Trophoblast cell (in vitro differentiated cells and primary cell): ENCODE measurements at places on chromosomes 4 and X.
A peak's percentile ranks its signal among the peaks of the same experiment; 100 is the strongest.

- DNase-seq = no peak
These were observed 171.1 kb downstream of the PALLD start for GRCh38 chr4:168667921-168668320.

GRCh38 chr4:764405-765169, 59.0 kb downstream of the PCGF3 start:
- no peak for DNase-seq

- DNase-seq = no peak
These were observed 79.1 kb upstream of the RAPGEF2 start for GRCh38 chr4:159023741-159024140.

- no peak for DNase-seq
These were observed 538.7 kb upstream of the SMIM31 start for GRCh38 chr4:164215113-164215741.

DNA sequence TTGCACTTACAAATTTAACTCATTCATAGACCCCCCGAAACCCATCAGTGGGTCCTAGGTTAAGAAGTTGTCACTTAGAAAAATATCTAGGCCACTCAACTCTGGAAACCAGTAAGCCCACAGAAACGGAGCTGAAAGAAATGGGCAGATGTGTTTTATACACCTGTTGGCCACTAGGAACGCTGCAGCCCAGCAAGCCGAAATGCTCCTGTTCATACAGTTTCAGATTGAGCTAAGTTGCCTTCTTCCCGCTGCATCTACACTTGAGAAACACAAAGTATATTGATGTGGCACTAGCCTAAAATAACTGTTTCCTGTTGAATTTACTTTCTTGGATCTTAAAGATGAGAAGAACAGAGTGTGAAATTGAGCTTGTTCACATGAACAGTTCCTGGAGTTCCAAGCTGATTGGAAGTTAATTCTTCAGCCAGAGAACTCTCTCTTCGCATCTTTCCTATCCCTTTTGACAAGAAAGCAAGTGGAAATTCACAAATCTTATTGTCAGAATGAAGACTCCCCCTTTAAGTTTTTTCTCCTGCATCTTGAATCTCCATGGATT, 174.1 kb downstream of the RBMX2 start:
- DNase-seq = peak; percentile 42

GRCh38 chrX:134760650-134761049, 102.4 kb upstream of the PLAC1 start:
- DNase-seq = no peak

DNA sequence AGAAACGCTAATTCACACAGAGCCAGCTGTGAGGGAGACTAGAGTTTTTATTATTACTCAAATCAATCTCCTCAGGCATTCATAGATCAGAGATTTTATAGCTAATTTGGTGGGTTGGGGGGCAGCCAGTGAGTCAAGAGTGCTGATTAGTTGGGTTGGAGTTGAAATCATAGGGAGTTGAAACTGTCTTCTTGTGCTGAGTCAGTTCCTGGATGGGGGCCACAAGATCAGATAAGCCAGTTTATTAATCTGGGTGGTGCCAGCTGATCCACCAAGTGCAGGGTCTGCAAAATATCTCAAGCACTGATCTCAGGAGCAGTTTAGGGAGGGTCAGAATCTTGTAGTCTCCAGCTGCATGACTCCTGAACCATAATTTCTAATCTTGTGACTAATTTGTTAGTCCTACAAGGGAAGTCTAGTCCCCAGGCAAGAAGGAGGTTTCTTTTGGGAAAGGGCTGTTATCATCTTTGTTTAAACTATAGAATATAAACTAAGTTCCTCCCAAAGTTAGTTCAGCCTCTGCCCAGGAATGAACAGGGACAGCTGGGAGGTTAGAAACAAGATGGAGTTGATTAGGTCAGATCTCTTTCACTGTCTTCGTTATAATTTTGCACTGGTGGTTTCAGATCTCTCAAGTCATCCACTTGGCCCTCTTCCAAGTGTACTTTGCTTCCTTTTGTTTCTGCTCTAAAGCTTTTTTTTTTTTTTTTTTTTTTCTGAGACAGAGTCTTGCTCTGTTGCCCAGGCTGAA, 5.4 kb upstream of the NAA11 start:
- DNase-seq = no peak

DNA sequence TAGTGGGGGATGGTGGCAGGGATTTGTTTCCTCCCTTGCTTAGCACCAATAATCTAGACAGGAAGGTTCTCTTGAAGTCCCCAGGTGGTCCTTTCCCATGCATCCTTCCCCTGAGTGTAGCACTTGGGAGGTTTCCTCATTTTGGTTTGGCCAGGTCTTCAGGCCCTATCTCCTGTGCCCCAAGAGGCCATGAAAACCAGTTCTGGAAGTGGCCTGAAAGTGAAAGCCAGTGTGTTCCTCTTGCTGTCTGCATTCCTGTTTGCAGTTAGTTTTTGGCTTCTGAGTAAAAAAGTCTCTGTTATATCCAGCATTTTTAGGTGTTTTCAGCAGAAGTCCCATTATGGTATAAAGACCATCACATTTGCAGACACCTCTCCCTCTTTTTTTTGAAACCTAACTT, 59.5 kb downstream of the MTM1 start:
- DNase-seq = no peak

DNA sequence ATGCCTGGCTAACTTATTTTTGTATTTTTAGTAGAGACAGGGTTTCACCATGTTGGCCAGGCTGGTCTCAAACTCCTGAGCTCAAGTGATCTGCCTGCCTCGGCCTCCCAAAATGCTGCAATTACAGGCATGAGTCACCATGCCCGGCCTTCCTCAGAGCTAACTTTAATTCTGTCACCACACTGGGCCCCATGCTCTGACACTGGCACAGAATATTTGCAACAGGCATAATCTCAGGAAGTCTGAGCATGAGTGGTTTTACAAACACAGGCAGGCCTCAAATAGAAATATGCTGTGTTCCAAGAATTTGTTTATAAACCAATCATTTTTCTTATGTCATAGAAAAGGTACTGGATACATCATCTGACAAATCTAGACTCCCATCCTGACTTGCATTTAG, 32.7 kb upstream of the FAM9C start:
- DNase-seq = no peak

GRCh38 chr4:143586080-143586479, 72.6 kb downstream of the SMARCA5 start:
- DNase-seq = peak; percentile 19

DNA sequence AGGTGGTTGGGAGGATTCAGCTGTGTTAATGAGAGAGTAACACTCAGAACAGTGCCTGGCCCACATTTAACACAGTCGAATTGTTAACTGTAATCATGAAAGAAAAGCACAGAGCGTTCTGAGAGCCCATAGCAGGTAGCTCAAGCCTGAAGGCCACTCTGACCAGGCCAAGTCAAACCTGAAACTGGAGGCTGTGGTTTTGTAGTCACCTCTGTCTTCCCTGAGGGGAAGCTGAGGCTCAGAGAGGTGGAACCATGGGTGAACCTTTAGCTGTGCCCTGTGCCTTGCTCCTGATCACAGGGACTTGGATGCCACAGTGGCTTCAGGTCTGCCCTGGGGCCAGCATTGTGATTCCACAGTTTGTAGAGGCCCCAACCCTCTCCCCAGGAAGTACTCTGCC, 16.6 kb upstream of the UBA1 start:
- DNase-seq = no peak

DNA sequence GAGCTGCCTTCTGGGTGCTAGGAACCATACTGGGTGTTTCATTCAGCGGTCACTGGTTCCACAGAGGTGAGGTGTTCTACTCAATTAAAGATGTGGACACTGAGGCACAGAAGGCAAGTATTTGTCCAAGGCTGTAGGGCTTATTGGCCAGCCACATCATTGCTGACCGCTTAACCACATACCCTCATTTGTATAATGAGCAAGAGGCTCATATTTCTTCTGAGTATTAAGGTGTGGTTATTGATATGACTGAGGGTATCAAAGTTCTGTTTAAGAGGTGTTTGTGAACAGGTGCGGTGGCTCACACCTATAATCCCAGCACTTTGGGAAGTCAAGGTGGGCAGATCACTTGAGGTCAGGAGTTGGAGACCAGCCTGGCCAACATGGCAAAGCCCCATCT, 14.3 kb downstream of the RNF4 start:
- no peak for DNase-seq

GRCh38 chr4:186807808-186808629, 84.4 kb upstream of the FAT1 start:
- peak; percentile 1 for DNase-seq

DNA sequence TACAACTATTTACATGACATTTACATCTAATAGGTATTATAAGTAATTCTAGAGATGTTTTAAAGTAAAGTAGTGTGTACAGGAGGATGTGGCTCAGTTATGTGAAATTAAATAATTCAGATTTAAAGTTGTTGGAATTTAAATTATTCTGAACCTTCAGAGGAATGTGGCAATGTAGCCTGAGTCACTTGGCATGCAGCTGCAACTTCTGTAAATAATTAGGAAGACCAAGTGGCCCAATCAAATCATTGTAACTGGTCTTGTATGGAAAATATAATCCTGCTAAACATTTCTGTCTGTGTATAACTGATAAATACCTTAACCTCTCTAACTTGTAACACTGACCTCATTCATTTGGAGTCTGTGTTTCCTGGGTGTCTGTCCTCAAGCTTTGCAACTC, 828.9 kb downstream of the GLUD2 start:
- no peak for DNase-seq

- no peak for DNase-seq
These were observed 225.8 kb upstream of the TRAM1L1 start for GRCh38 chr4:117311215-117311614.

DNA sequence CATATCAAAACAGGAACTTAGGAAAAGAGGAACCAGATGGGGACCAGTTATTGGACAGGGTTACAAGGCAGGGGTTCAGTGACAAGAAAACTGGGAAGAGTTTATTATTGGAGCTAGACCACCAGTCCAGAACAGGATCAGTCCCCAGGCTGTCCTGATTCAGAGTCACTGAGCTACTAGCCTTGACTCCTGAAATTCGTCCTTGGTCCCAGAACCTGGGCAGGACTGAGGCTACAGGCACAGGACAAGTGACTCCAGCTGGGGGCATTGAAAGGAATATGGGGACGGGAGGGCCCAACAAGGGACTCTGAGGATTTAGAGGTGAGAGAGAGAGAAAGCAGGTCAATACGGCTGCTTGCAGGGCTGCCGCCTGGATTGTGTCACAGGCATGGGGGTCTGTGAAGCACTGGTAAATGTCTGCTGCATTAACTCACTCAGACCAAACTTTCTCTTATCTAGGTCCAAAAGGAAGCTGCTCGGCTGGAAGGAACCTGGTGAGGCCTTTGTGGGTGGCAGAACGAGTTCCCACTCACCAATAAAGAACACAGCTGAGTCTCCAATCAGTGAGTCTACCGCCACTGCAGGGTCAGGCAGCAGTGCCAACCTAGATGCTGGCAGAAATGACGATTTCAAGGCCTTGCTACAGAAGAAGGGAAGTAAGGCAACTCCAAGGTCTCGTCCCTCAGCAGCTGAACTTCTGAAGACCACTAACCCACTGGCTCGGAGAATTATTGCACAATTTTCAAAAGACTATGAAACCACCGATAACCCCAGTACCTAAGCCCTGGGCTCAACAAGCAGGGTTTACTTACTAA, 11.3 kb upstream of the RTL5 start:
- DNase-seq = no peak
